ENCODE measurements at places on chromosomes 3 and 15. TPM values are rescaled to one million over a fixed set of nuclear protein-coding genes. Genes with fewer than 3 reads are reported as not detected.

GRCh38 chr3:187920030-187920429 is 174.8 kb upstream of the BCL6 start:
- DNase-seq = no peak

DNA sequence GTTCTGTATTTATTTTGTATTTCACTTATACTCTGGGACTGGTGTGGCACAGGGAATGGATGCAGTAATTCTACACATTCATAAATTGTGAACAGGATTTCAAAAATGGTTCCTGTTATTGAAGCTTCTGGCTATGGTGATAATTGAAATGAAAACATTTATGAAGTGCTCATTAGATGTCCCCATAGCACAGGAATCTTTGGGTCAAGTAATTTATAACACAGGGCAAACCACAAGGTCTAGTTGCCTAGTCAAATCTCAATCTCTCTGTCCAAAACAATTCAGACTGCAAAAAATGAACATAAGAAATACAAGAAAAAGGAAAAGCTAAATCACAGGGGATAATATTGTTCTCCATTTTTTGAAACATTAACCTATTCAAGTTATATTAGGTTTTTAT is 117.5 kb upstream of the PTPRG start:
- no peak for DNase-seq

PHC3 gene
- 74.5 TPM for total RNA-seq

DNA sequence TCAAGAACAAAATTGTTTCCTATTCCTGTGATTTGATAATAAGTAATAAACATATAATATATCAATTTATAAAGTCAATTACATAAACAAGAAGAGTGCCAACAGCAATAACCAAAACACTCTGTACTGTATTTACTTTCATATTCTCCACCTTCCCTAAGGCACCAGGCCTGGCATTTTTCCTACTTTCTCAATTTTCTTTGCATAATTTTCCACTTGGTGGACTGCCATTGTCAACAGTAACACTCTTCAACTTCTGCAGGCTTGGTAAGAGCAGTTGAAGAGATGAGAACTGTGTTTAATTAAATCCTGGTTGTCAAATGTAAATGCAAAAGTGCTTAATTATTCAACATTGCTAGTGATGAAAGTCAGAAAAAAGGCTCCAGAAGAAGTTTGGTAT is 229.8 kb upstream of the PLSCR5 start:
- no peak for DNase-seq

DNA sequence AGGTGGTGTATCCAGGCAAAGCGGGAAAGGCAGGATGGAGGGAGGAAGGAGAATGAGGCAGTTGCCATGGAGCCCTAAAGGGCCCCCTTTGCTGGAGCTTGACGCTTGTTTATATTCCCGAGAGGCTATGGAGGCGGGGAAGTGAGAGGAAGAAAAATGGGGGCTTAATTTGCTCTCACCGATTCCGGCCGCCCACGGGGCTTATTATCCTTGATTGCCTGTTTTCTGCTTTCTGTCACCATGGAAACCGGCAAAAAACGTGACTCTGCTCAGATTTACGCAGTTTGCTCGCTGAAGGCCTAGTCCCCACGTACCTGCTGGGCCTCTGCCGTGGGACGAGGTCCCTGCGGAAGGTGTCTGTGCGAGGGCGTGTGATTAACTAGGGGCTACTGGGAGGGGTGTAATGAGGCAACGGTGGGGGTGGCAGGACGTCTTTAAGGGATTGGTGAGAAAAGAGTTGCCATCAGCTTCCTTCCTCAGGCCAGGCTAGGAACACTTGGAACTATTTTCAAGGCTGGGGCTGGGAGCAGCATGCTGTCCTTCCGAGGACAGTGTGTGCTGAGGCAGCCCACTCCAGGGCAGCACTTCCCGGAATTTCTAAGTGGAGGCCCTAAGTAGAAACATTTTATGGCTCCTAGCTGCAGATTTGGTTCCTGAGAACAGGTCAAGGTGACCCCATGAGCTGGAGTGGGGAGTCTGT is 110.8 kb upstream of the NDN start:
- no peak for DNase-seq

- DNase-seq = no peak
Measured at GRCh38 chr15:58148633-58149445, 10.7 kb downstream of the AQP9 start.

GRCh38 chr15:48389691-48390143 is 58.5 kb downstream of the DUT start:
- no peak for DNase-seq

PP2D1 gene
- total RNA-seq = not detected

DNA sequence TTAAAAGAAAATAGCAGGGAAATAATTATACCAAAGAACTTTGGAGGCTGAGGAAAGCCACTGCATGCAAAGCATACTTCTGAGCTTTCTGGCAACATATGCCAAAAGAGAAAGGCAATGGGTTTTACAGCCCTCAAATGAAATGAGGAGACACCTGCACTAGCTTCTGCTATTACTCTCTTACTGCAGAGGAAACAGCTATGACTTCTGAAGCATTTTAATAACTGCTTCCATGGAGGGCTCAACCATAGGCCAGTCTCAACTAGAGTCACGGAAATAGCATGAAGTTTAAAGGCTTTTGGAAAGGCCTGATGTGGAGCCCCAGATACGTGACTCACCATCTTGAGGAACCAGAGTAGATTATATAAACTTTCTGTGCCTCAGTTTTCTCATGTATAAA is 114.8 kb downstream of the OXNAD1 start:
- no peak for DNase-seq

- DNase-seq = no peak
Measured at GRCh38 chr15:52230073-52230472, 38.9 kb upstream of the GNB5 start.

DNA sequence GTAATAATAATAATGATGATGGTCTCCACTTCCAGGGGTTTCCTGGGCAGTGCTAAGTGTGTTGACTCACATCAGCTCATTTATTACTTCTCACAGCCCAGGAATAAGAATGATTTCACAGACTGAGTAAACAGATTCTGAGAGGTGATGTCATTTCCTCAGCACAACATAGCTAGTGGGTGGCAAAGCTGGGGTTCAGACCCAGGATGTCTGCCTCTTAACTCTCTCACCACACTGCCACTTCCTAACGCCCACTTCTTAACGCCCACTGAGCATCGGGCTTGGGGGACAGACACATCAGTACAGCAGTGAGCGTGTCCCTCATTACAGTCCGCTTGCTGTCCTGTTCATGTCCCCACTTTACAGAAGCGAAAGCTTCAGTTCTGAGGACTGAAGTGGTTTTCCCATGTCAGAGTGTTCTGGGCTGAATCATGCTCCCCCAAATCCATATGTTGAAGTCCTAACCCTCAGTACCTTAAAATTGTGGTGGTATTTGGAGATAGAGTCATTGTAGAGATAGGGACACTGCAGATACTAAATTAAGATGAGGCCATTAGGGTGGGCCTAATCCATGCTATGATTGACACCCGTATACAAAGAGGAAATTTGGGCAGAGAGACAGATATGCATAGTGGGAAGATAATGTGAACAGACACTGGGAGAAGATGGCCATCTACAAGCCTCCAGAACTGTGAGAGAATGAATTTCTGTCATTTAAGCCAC is 68.0 kb downstream of the ATP2B2 start:
- peak; percentile 76 for DNase-seq

- peak; percentile 27 for DNase-seq
Measured at GRCh38 chr3:94071713-94072284, 8.9 kb downstream of the NSUN3 start.

- no peak for DNase-seq
Measured at GRCh38 chr15:40360015-40360414, 2.0 kb downstream of the DISP2 start.

DNA sequence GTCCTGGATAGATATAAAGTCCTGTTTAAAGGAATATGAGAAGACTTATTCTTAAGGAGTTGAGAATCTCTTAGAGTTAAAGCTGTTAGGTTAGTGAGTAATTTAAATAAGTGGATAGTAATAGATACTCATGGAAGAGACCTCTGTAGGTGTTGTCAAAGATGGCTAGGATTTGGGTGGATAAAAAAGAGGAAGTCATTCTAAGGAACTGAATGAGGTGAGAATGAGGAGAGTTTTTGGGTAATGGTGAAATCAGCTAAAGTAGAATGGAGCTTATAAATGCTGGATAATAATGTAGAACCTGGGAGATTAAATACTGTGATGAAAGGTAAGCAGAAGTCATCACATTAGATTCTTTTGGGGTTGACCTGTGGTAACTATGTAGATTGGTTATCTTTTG is 8.1 kb downstream of the ARIH1 start:
- DNase-seq = no peak

DNA sequence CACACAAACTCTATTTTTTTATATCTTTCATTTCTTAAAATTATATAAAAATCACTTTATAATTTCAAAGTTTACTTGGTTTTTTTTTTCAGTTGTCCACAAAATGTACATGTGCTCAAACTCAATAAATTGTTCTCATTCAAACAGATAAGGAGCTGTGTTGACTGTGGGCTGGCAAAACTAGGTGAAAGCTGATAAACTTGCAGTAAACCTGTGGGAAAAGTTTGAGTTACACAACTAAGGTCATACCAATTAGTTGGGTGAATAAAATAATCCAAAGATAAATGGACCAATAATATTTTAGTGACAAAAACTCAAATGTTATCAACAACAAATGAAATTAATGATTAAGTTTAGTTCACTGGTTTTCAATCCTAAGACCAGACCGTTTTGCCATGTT is 12.6 kb upstream of the UPK1B start:
- no peak for DNase-seq

GRCh38 chr3:50806806-50807205 is 132.1 kb downstream of the DOCK3 start:
- DNase-seq = no peak

- DNase-seq = no peak
Measured at GRCh38 chr15:71279757-71280141, 164.5 kb downstream of the THSD4 start.

WDR73 gene
- total RNA-seq = 17.9 TPM

Data from activated CD4-positive, alpha-beta memory T cell treated with anti-CD3 and anti-CD28 coated beads, Interleukin-2, amount 10 ng/mL, durations not matched to agents 7 days and 5 days (primary cell).